ENCODE measurements at places on chromosomes 2 and 18. TPM values are rescaled to one million over a fixed set of nuclear protein-coding genes. Genes with fewer than 3 reads are reported as not detected.

- DNase-seq, result no peak
These were observed 56.5 kb upstream of the RAPH1 start for GRCh38 chr2:203591642-203592041.

GREB1L gene
- 1.4 TPM for total RNA-seq

- DNase-seq, result no peak
These were observed 19.8 kb downstream of the DTYMK start for GRCh38 chr2:241666627-241667400.

- no peak for DNase-seq
These were observed 28.4 kb upstream of the MALL start for GRCh38 chr2:110143982-110144381.

MYCN gene
- 3.3 TPM for total RNA-seq

GRCh38 chr18:11149441-11150270 is at the start of gene PIEZO2:
Gene PIEZO2, minus strand, starts transcription at chr18:11149569. Its CDS starts 981 bp downstream, at chr18:11148588.
- DNase-seq, result peak; percentile 33

POTEC gene
- not detected for total RNA-seq

ZNF385B gene
- total RNA-seq, result 2.5 TPM

GRCh38 chr2:28463893-28464292 is 32.0 kb upstream of the PLB1 start:
- DNase-seq, result no peak

All from urinary bladder (tissue), 4 donors.